ENCODE measurements at places on chromosomes 7 and 10.

DNA sequence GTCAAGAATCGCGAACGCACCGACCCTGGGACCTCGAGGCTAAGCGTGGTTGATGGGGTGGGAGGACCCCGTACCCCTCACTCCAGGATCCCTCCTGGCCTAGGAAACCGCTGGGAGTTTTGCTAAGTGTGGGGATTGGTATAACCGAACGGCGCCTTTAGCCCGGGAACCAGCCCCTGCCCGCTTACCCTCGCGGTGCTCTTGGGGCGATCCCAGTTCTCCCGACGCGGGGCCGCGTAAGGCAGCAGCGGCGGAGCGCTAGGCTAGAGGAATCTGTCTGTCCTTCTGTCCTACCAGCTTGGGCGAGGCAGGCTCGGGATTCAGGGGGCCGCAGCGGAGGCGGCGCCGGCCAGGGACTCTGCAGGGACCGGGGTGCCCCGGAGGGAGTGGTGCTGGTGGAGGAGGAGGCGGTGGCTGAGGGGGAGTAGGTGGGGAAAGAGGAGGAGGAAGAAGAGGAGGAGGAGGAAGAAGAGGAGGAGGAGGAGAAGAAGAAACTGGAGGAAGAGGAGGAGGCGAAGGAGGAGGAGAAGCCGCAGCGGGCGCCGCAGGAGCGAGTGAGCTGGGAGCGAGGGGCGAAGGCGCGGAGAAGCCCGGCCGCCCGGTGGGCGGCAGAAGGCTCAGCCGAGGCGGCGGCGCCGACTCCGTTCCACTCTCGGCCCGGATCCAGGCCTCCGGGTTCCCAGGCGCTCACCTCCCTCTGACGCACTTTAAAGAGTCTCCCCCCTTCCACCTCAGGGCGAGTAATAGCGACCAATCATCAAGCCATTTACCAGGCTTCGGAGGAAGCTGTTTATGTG is 439 bp upstream of the EMX2 start:
- DNase-seq, result peak; percentile 22

- DNase-seq, result peak; percentile 33
Observed at GRCh38 chr7:149495785-149496641, 1.6 kb downstream of the ZNF746 start.

DNA sequence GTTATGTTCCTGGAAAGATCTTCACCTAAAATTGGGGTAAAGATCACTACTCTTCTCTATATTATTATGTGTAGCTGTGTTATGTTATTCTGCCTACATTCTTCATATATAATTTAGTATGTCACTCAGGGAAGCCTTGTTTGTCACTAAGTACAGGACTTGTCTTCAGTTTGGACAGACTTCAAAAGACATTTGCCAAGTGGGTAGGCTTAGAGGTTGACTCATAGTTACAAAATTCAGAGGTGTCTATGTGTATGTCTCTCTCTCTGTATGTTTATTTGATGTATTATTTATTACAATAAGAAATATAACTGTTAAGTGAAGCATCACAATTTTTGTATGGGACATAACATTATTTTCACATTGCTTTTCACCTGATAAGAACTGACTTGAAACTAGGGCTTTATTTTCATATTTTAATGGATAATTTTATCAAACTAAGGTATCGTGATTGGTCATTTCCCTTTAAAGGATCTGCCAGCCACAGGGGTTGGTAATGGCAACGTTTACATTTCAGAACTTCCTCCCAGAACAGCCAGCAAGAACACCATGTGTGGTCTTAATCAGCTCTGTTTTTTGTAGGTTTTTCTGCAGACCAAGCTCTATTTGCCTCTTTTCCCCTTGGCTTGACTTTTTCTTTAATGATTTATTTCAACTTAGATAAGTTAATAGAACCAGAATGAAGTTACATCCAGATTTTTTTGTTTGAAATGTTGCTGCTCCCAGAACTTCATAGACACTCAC is 262.1 kb upstream of the CACNA2D1 start:
- no peak for DNase-seq

DNA sequence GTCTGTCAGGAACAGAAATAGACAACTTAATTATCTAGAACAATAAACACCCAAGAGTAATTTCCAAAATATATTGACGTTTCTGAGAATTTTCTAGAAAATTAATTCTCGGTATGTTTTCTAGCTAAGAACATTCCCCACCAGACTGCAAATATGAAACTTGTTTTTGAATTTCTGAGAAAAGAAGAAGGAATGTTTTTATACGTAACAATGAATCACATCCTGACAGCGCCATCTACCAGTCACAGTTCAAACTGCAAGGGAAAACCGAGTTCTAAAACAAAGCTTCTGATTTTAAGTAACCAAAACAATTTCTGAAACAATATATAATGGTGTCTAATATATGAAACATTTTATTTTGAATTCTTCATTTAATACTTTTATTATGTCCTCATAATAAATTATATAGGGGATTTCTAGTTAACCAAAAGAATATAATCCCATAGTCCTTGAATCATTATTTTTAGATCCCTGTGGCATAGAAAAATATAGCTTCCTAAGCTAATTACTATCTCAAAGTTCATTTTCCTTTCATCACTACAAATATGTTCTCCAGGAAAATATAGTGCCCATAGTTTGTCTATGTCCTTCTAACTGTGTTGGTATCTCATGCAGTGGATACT is 34.5 kb upstream of the MEOX2 start:
- peak; percentile 48 for DNase-seq

GRCh38 chr7:155791836-155792235 is 20.4 kb downstream of the SHH start:
- no peak for DNase-seq

DNA sequence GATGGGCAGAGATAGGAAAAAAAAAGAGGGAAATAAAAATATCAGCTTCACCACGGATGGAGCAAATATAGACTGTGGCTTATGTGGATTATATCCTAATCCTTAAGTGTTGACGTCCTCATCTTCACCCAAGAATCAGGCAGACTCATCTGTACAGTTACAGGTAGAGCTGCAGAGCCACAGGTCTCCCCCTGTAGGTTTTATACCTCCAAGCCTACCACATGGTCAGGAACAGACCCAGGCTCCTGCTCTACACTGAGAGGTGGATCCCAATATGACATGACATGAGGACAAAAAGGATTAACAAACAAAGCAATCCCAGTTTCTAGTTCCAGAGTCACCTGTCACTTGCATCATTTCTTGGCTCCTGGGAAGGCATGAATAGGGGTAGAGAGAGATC is 400.8 kb downstream of the SEMA3D start:
- no peak for DNase-seq

- no peak for DNase-seq
Observed at GRCh38 chr7:9022456-9022855, 589.0 kb downstream of the NXPH1 start.

All from NCI-H1092 treated with DMSO at 0.1 percent for 48 hours (cell line).